ENCODE measurements at places on chromosomes 3 and 15. TPM values are rescaled to one million over a fixed set of nuclear protein-coding genes. Genes with fewer than 3 reads are reported as not detected.

GRK7 gene
- polyA plus RNA-seq: 0.11 TPM

GRCh38 chr3:185667574-185667973 is 81.5 kb downstream of the SENP2 start:
- no peak for DNase-seq

DNA sequence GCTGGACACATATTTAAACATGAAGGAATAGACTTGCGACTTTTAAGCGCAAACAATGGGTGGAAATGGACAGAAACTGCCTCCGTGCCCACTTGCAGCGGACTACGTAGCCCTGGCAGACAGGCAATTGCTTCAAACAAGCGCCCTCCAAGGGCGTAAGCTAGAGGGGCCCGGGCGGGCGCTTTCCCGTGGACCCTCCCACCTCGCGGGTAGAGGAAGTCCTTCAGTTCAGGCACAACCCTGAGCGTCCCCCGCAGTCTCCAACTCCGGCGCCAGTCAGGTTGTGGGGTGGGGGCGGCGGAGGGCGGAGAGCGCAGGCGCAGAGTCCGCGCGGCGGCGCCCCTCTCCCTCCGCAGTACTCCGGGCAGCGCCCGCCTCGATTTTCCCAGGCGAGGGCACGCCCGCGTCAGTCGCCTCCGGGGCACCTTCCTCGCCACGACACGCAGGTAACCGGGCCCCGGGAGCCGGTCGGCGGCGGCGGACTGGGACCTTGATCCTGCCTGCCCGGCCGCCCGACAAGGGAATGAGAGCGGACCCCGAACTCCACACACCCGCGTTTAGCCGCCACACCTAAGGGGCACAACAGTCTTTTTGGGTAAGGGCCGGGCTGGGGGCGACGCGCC is at the start of gene SLC35G2:
SLC35G2 (plus strand) TSS at position 358 of the 623 bp plus-strand sequence. CDS start 35,335 bp downstream, outside the sequence.
- peak; percentile 33 for DNase-seq

- DNase-seq: no peak
These were observed at the start of gene NEIL1 for GRCh38 chr15:75346796-75347221. TSS of gene NEIL1 (plus strand) at chr15:75347039. CDS start at chr15:75348906, 1,867 bp downstream.

ARIH1 gene
- 193 TPM for polyA plus RNA-seq

KBTBD13 gene
- polyA plus RNA-seq: 0.03 TPM

GRCh38 chr3:159252274-159252673 is 450.4 kb downstream of the MFSD1 start:
- no peak for DNase-seq

GRCh38 chr3:27244374-27244773 is 124.8 kb downstream of the NEK10 start:
- no peak for DNase-seq

DNA sequence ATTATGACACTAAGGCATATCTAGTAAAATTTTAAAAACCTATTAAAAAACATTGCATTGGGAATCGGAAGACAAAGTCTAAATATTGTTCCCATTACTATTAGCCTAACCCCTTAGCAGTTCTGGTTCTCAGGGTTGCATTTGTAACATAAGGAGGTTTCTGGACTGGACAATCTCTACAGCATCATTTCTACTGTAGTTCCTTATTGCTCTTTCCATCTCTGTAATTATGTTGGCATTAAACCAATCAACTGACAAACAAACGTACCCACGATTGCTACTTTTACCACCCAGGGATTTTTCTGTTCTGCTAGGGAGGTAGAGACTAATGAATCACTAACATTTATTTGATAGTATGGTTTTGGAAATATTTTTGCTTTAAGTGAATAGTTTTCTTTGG is 190.8 kb downstream of the CBLB start:
- DNase-seq: no peak

SLC28A2 gene
- polyA plus RNA-seq: 0.82 TPM
